Amniotic epithelial cell (primary cell): ENCODE measurements at places on chromosomes 2 and 18.
A peak's percentile ranks its signal among the peaks of the same experiment; 100 is the strongest.

DNA sequence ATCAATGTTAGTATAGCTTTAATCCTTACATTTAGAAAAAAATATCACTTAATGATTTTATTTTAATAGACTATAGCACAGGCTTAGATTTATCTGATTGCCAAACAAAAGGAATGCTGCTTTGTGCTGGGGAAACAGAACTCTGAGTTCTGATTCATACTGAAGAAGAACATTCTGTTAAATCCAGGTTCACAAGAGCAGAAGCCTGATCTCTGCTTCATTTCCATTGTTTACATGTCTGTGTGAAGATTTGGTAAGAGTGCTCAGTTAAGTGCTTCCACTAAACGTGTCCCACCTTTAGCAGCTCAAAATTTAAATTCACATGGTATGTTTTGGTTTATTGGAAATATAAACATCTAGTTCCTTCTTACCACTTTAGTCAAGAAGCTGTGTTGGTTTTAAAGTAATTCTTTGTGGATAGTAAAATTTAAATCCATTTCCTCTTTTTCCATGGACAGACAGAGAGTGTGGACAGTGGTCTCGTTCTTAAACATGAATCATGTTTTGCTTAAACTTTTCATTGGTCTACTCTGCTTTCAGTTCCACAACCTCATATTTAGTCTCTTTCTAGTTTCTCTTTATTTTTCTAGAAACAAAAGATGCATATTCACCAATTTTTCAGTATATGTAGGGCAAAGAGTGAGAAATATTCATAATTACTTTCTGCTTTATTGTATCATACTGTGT lies 59.1 kb downstream of the NYAP2 start:
- DNase-seq: peak; percentile 83

DNA sequence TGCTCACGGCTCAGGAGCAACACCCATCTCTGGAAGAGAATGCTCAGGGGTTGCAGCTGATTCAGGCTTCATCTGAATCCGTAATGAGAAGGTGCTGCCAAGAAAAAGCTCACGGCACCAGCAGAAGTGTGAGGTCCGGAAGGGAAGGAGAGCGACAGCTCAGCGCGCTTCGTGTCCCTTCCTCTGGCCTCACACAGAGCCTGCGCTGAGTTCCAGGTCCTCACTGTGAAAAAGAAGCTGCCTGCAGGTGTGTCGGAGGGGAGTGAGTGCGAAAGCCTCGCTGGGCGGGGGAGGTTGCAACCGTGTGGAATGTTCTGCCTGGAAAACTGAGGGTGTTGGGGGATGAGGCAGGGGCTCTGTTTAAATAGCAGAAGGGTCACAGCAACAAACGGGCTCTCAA lies 76.2 kb upstream of the TWIST2 start:
- no peak for DNase-seq

DNA sequence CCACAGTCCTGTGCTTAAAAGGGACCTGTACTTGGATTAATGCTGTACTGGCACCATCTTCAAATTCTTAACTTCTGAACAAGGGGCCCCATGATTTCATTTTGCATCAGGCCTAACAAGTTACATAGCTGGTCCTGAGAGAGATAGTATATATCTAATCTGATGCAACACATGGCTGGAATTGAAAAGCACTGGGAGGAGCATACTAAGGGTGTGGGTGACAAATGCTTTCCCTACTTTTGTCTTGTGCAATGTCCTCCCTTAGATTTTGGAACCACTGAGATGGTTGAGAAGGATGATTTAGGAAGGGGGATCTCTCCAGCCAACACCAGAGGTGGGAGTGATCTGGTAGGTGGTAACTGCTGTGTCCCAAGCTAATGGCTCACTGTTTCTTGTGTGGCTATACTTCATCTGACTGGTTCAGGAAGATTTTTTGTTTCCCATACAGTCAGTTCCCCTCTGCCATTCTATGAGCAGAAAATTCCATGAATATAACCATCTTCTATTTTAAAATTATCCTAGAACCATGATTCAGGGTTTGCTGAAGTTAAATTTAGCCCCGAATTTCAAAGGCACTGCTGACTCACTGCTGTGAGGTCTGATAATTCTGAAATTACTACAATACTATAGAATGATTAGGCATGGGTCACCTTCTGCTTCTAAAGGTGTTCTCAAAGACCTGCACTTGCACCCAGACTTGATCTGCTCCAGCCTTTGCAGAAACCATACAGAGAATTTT lies 108.3 kb upstream of the NCKAP5 start:
- DNase-seq: peak; percentile 11

- DNase-seq: peak; percentile 100
Measured at GRCh38 chr2:102063941-102064678, 72.3 kb downstream of the IL1R2 start.

DNA sequence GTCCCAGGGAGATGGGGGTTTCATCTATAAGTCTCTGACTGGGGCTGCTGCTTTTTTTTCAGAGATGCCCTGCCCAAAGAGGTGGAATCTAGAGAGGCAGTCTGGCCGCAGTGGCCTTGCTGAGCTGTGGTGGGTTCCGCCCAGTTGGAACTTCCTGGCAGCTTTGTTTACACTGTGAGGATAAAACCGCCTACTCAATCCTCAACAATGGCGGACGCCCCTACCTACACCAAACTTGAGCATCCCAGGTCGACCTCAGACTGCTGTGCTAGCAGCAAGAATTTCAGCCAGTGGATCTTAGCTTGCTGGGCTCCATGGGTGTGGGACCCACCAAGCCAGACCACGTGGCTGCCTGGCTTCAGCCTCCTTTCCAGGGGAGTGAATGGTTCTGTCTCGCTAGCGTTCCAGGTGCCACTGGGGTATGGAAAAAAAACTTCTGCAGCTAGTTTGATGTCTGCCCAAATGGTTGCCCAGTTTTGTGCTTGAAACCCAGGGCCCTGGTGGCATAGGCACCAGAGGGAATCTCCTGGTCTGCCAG lies 152.6 kb upstream of the CYP26B1 start:
- no peak for DNase-seq

GRCh38 chr2:31125918-31126695 lies 12.1 kb downstream of the GALNT14 start:
- DNase-seq: no peak

GRCh38 chr18:11304928-11305327 lies 155.6 kb upstream of the PIEZO2 start:
- DNase-seq: no peak

DNA sequence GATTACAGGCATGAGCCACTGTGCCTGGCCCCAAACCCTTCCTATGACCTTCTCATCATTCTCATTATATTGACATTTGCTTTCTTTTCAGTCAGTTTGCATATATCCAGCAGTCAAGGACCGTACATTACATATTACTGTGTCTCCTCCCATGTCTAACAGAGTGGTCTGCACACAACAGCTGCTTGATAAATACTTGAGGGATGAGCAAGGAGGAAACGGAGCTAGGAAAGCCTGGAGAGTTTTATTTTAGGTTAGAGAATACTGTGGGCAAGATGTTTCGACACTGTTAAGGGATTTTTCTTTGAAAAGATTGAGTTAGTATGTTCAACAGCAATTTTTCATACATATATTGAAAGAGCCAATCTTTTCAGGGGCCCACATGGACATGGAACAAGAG lies 76.2 kb upstream of the CHRNA1 start:
- peak; percentile 83 for DNase-seq

- peak; percentile 14 for DNase-seq
Measured at GRCh38 chr2:151632993-151633565, 101.2 kb downstream of the NEB start.

DNA sequence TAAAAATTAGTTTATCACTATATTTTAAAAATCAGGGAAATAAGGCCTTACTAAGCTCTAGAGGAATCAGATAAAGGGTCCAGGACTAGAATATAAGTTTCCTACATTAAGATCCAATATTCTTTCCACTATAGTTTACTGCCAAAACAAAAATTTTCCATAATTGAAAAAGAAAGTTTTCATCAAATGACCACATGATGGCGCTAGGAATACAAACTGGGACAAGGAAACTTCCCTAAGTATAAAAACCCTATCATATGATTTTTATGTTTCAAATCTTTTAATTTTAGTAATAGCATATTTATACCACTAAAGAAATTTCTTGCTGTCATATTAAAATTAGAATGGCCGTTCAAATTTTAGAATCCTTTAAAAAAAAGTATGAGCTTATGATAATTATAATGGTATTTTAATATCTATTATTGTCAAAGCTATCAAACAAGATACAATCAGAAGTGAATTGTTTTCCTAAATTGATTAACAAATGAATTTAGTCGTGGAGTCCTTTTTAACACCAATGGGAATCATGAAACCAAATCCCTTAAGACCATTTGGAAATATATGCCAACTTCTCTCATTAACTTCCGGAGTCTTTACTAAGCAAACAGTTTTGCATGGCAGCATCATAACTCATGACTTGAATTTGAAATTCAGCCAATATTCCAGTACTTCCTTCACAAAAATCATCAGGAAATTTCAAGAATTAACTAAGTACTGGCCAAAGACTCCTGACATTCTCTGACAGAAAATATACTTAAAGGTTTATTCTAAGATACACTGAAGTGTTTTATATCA lies 70.3 kb downstream of the SCN1A start:
- DNase-seq: peak; percentile 49

- no peak for DNase-seq
Measured at GRCh38 chr2:218754201-218754600, 27.7 kb upstream of the CYP27A1 start.

- DNase-seq: no peak
Measured at GRCh38 chr2:78418021-78418420, 607.5 kb upstream of the REG3G start.

DNA sequence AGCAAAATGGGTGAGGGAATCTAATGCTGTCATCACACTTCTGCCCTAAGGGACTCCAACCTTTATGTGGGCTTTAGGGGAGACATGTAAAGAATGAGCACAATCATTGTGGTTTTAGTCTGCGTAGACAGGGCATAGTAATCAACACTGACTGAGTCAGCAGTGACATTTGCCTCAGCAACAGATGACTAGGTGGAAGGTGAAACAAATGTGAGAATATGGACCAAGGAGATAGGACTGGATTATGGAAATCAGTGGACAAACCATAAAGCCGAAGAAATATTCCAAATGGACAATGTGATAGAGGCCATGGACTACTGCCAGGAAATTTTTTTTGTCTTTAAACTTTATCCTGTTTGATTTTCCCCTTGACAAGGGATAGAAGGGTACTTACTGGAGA lies 83.9 kb downstream of the PDK1 start:
- peak; percentile 82 for DNase-seq

DNA sequence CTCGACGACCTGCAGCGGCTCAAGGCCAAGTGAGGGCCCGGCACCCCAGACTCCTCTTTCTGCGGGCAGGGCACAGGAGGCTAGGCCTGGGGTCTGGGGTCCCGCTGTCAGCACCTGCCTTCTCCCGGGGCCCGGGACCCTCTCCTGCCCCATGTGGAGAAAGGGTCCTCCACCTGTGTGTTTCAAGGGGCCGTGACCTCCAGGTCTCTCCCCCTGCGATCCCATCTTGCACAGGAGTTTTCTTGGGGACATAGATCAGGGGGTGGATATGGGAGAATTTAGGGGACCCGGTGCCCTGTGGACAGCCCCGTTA lies 791 bp downstream of the DES start:
- no peak for DNase-seq

DNA sequence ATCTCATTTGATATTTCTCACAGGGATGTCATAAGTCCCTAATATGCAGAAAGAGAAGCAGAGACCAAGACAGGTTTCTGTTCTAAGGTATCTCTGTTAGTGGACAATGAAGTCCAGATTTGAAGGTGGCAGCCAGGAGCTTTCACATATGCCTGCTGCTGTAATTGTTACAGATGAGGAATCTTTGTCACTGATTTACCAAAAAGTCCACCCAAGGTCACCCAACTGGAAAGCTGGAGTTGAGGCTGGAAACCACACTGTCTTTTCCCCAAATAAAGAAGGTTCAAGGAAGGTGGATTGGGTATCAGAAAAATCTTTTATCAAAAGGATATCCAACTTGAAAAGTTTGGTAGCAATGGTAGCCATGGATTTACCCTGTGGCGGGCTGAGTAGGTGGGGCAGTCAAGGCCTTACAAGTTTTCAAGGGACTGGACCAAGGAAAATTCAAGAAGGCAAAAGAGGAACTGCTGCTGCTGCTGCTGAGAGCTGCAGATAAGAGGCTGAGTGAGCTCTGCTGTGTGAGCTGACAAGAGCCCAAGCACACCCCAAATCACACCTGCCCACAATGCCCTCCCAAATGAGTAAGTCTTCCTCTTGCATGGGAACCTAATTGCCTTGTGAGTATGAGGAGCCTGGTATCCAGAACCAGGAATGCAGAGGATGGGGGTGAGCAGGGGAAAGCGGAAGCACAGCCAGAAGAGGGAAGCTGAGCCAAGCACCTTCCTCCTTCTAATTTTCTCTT lies 241.2 kb downstream of the ANAPC1 start:
- no peak for DNase-seq

DNA sequence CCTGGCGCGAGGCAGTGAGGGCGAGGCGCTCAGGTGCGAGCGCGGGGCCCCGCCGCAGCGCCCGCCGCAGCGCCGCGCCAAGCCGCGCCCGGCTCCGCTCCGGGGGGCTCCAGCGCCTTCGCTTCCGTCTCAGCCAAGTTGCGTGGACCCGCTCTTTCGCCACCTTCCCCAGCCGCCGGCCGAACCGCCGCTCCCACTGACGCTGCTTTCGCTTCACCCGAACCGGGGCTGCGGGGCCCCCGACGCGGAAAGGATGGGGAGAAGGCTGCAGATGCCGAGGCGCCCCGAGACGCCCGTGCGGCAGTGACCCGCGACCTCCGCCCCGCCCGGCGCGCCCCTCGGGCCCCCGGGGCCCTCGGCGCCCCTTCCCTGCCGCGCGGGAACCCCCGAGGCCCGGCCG lies 328 bp upstream of the INHBB start:
- DNase-seq: no peak

GRCh38 chr18:71036783-71037182 lies 747.9 kb downstream of the SOCS6 start:
- no peak for DNase-seq

- no peak for DNase-seq
Measured at GRCh38 chr2:45031028-45031427, 21.8 kb upstream of the SIX2 start.

DNA sequence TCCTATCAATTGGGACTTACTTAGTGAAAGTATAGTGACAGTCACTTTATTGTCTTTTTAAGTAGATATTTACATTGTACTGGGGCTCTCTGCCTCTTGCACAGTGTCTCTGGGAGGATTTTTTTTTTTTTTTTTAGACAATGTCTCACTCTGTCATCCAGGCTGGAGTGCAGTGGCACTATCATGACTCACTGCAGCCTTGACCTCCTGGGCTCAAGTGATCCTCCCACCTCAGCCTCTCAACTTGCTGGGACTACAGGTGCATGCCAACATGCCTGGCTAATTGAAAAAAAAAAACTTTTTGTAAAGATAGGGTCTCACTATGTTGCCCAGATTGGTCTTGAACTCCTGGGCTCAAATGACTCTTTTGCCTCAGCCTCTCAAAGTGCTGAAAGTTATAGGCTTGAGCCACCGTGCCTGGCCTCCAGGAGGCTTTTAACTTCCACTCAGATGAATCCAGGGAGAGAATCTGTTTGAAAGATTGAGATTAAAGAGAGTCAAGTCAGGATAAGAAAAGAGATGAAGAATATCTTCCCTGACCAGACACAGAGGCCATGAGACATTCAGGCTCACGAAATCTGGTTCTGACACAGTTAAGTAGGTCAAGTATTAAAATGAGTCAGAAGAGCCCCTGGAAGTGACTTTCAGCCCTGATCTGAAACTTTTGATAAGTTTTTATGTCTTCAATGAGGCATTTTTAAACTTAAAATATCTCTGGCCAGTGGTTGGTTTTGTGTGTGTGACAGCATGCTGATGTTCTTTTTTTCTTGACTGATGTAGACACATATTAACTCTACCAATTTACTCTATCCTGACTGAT lies 18.3 kb downstream of the ARHGEF33 start:
- DNase-seq: peak; percentile 36
